Stimulated activated CD4-positive, alpha-beta T cell treated with anti-CD3 and anti-CD28 coated beads, Interleukin-1b, Interleukin-23, amount 100 ng/mL, for 48 hours (primary cell): ENCODE measurements at places on chromosomes 5 and 9.

DNA sequence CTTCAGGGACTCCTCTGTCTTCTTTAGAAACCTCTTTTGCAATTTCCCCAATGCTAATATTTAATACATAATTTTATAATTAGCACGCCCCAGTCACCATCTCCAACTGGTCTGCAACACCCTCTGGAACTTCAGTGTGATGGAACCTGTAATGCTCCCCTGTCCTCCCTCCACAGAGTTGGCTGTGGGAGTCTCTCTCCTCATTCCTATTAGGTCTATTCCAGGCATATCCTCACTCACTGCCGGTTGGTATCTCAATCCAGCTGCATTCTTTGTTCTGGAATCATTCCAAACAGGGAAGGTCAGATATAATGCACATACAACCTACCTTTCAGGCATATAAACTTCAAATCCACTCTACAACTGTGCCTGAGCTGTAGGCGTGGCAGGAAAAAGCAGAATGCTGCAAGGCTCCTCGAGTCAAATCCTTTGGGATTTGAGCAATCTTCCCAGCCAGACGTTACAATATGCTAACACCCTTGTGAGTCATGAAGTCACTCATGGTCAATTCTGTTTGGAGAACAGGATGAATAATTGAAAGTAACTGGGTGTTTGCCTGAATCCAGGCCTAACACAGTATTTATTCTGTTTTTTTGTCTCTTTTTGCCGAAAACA is 293.8 kb downstream of the CWC27 start:
- no peak for DNase-seq

GRCh38 chr5:129438322-129438721 is 21.8 kb upstream of the ADAMTS19 start:
- no peak for DNase-seq

DNA sequence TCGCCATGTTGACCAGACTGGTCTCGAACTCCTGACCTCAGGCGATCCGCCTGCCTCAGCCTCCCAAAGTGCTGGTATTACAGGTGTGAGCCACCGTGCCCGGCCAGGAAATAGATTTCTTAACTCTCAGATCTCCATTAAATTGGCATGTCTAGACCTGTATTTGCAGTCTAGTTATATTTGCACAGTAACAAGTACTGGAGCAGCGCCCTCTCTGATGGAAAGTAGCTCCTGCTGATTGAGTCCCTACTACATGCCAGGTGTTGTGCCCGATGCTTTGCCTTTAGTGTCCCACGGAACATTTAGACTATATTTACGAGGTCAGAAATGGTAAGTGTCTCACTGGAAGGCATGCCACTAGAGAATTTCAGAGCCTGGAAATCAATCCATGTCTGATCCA is 15.8 kb upstream of the TMED9 start:
- DNase-seq, result no peak

DNA sequence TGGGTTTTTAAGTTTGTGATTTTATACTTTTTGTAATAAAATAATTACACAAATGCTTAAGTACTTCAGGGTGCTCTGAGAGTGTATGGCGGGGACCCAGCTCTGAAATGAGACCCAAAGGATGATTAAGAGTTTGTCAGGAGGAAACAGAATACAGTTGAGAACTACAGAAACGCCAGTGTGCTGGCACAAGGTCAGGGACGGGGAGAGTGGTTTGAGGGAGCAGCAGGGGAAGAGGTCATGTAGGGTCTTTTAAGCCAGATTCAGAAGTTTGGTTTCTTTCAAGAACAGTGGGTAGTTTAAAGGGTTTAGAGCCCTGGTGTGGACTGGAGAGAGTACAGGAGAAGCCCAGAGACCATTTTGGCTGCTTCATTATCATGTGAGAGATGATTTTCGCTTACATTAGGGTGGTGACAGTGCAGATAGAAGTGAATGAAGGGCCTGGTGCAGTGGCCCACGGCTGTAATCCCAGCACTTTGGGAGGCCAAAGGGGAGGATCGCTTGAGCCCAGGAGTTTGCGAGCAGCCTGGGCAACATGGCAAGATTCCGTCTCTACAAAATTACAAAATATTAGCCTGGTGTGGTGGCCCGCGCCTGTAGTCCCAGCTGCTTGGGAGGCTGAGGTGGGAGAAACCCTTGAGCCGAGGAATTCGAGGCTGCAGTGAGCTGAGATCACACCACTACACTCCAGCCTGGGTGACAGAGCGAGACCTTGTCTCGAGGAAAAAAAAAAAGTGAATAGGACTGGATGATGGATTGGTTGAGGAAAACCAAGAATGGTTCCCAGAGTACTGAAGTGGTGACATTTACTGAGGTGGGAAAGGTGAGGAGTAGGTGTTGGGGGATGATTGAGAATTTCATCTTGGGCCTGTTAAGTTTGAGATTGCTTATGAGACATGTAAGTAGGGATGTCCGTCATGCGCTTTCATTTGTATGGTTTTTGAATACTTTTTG is 1.4 kb upstream of the ETF1 start:
- no peak for DNase-seq

GRCh38 chr9:116639251-116639741 is 47.8 kb upstream of the TRIM32 start:
- DNase-seq, result no peak

DNA sequence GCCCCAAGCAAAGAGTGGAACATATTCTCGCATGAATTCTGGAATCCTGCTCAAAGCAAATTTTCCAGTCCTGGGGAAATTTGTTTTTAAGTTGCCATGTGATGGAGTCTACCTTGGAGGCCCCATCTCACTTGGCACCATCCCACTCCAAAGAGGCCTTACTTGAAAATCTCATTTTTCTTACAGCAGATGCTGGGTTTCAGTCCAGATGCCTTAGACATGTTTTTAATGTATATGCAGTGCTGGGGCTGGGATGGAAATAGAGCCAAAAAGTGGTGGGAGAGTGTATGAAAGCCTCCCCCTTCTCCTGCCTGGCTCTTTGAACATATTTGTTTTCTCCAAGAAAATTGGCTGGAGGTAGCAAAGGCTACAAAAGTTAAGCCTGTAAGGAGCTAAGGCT is 493.7 kb downstream of the ENC1 start:
- DNase-seq, result no peak

DNA sequence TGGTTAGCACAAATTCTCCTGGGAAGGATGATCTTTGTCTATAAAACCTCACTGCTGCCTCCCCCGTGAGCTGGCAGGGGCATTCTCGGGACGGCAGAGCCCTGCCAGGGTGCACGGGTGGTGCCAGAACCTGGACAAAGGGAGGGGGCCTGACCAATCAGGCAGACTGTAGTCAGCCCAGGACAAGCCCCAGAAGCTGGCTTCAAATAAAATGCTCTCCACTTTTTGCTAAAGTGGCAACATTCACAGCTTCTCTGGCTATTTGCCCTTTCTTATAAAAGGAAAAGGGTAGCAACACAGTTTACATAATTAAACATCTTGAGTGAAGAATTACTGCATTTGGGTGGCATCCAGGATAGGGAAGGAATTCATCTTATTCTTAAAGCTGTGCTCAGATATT is 14.4 kb downstream of the IL9 start:
- DNase-seq, result no peak

DNA sequence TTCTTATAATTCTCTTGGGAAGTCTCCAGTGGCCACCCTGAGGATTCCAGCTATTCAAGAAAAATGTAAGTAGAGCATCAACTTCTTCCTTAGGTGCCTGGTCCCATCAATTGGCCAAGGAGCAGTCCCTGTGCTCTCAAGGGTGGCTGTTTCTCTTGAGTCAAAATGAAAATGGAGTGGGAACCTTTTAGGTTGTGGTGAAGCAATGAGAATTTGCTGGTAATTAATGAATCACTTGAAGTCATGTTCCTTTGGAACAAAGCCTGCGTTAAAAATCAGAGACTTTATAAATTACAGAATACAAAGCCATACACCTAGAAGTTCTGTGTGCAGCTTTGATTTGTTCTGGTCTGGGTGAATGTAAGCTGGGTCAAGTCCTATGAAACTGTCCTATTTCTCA is 48.9 kb downstream of the IL31RA start:
- DNase-seq, result no peak

DNA sequence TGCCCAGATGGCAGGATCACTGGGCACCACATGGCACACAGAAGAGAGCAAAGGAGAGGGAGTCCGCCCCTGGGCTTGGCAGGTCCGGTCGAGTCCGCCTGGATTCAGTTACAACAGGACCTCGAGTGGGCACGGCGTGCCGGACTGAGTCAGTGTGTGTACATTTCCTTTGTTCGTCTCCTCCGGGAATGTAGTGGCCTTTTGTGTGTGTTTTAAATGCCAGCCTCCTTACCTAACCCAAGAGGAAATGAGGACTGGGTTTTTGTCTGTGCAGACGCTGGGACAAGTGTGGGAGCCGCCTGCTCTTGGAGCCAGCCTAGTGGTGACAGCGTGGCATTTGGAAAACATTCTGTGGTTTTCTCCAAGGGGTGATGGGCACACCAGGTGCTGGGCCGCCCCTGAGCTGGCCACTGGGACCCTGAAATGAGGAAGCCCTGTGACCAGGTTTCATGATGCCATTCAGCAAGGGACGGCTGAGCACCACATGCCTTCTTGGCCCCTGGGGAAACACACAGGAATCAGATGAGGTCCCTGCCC is 9.6 kb downstream of the NEK6 start:
- DNase-seq, result no peak

DNA sequence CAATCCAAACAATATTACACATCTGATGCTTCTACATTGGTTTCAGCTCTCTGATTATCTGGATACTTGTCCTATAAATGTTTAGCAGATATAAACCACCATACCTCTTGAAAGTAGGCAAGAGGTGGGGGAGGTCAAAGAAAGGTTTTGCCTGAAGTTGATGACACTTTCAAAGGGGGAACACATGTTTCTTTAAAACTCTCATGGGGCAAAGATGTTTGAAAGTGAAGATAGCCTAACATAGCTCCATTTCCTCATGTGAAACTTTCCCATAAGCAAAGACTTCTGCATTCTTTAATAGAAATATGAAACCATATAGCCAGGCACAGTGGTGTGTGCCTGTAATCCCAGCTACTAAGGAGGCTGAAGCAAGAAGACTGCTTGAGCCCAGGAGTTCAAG is 62.1 kb downstream of the CETN3 start:
- no peak for DNase-seq

DNA sequence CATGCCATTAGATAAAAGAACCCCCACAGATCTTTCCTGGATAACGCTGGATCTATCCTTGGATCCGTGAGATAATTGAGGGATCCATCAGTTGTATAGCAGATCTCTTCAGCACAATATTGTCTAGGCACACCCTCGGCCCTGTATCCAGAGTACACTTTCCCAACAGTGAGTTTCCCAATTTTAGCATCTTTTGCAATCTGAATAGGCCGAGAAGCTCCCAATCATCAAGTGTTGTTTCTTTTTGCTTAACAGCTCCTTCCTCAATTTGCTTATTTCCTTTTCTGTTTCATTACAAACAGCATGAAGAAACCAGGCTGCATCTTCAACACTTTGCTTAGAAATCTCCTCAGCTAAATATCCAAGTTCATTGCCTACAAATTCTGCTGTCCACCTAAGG is 4.4 kb upstream of the SPTLC1 start:
- DNase-seq, result no peak

GRCh38 chr5:128362370-128362769 is 175.7 kb downstream of the FBN2 start:
- DNase-seq, result no peak

DNA sequence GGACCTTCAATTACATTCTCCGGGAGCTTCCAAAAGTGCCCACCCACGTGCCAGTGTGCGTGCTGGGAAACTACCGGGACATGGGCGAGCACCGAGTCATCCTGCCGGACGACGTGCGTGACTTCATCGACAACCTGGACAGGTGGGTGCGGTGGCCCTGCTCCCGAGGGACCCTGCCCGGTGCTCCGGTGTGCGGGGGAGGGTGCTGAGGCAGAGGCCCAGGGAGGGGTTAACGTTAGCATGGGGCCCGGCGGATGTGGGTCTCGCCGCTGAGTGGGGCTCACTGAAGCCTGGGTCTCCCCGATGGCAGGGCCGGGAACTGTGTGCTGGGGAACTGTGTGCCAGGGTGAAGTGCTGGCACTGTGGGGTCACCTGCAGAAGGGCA is 10.6 kb upstream of the AJM1 start:
- DNase-seq, result no peak

- DNase-seq, result no peak
Measured at GRCh38 chr9:91784673-91785446, 165.2 kb downstream of the ROR2 start.

GRCh38 chr5:170630711-170631141 is 126.9 kb downstream of the KCNIP1 start:
- no peak for DNase-seq

DNA sequence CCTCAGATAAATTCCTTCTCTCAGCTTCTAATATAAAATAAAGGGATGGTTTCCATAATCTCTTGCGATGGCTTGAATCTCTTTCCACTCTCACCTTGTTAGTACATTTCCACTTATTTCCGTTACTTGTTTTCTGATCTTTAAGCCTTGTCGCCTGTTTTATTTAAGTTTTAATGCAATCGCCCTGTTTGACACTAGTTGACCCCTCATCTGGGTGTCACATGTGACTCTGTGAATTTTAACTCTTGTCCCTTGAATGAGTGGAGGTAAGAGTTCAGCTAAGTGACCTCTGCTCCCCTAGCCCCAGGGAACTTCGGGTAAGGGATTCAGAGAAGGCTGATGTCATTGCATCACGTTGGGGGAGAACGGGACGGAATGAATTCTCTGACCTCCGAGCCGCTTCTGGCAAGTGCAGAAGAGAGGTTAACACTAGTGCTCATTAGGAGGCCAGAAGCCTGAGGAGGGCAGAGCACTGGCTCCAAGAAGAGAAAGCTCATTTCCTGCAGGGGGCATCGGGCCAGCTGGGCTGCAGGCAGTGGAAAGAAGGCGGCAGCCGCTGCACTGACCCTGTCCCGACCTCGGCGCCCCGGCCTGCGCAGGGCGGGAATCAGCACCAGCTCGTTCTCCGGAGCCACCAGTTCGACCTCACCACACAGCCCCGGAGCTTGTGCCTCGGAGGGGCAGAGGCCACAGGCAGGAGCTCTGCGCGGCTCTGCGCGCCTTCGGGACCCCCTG is 569 bp downstream of the HINT2 start:
- peak; percentile 33 for DNase-seq

DNA sequence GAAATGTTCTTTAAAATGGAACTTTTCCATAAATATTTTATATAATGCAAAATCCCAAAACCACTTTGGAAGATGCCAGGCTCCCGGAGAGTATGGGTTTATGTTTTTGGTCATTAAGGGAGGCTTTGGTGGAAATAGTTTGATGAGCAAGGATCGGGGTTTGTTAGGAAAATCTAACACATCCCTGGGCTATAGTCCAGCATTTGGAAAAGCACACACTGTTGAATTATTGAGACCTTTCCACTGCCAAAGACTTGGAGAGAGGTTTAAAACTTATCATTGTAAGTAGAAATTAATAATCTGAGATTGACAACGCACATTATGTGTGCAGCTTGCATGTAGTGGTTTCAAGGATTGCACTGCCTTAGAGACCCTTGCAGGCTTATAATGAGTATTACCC is 156.3 kb downstream of the PARP8 start:
- no peak for DNase-seq
